Stimulated activated naive CD8-positive, alpha-beta T cell treated with anti-CD3 and anti-CD28 coated beads, Interleukin-15, Interleukin-2, amounts not matched to agents 100 U/mL and 50 U/mL, for 24 hours (primary cell): ENCODE measurements at places on chromosomes 6 and 20.
A peak's percentile ranks its signal among the peaks of the same experiment; 100 is the strongest.

- DNase-seq = no peak
These were observed 22.2 kb downstream of the RCAN2 start for GRCh38 chr6:46469021-46469420.

DNA sequence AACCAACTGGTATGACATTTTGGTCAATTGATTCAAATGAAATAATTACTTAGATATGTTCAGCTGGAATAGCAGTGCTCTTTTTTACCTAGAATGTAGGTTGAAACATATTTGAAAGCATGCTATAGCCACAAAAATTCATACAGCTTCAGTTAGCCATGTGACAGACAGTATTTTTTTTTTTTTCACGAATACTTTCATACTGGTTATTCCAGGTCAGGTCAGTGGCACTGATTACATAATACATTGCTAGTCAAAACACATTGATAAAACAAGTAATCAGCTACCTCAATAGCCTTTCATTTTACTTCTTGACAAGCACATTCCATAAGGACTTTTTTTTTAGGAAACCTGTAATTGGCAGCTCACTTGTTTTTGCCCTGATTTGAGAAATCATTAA is 222.6 kb downstream of the EYA4 start:
- no peak for DNase-seq

DNA sequence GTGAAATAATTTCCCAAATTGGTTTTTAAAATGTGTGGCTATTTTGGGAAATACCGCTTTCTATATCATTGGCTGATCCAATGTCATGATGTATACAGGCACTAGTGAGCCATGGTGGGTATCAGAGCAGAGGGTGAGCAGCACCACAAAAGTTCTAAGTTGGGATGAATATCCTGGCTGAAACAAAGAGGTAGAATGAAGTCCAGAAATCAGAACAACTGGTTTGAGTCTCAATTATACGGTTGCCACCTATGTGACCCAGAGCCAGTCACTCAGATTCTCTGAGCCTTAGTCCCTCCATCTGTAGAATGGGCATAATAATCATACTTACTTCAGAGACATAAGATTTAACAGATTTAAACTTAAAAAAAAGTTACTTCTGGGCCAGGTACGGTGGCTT is 172.3 kb downstream of the ZFP64 start:
- no peak for DNase-seq

DNA sequence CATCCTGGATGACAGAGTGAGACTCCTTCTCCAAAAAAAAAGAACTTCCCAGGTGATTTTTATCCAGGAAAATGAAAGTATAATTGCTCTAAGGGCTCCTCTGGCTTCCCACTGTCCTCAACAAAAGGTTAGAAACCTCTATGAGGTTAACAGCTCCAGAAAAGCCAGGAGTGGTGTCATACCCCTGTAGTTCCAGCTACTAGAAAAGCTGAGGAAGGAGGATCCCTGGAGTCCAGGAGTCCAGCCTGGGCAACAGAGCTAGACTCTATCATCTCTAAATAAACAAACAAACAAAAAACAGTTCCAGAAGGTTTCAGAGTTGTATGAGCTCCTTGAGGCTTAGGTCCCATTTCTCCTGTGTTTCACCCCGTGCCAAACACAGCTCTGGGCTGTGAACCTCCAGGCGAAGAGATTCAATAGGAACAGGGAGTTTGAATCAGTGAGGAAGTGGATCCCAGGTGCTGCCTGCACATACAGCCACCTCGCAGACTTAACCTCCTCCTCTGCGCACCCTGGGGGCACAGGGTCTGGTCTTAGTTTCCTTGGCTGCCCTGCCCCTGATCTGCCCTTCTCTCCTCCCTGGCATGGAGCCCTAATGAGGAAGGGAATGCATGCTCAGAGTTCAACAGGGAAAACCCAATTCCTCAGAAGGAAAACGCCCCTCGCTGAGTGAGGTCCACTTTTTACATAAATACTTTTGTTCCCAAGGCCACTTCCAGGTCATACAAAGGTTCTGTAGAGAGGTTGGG is 31.0 kb downstream of the ZC3H12D start:
- DNase-seq = no peak

DNA sequence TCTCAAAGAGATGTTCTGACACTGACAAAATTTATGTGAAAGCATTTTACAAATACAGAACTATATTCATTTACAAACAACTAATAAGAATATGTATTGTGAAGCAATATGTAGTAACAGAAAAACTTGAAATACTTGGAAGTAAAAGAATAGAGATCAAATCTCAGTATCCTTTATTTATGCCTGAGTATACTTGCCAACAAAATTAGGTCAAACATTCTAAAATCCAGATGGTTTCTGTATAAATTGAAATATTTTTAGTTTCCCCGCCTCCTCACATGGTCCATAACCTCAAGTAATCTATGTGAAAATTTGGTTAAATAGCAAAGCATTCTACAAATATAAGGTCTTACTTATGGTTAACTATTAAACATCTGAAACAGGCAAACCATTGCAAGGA is 545.4 kb downstream of the EYS start:
- DNase-seq = no peak

- DNase-seq = peak; percentile 68
These were observed 222.4 kb upstream of the JARID2 start for GRCh38 chr6:15023448-15023847.

GRCh38 chr6:39610221-39610620 is 115.0 kb downstream of the KIF6 start:
- no peak for DNase-seq

GRCh38 chr6:26538572-26538902 is 371 bp downstream of the HMGN4 start:
- DNase-seq = no peak

DNA sequence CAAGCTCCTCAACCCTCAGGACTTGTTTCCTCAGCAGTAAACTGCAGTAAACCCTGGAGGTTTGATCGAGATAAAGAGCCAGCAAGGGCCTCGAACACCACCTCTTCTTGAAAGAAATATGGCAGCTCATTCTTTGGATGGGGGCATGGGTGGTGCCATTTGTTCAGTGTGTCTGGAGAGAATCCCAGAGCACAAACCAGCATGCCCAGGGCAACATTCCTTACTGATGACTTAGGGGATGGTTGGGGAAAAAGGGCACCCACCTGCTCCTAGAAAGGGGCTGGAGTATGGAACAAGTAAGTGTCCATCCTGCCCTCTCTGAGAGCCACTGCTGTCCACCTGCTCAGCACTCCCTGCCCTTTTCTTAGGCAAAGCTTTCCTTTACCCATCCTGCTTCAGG is 31.3 kb upstream of the ZFAND3 start:
- no peak for DNase-seq

- DNase-seq = no peak
These were observed 82.7 kb upstream of the FOXC1 start for GRCh38 chr6:1527073-1527457.

DNA sequence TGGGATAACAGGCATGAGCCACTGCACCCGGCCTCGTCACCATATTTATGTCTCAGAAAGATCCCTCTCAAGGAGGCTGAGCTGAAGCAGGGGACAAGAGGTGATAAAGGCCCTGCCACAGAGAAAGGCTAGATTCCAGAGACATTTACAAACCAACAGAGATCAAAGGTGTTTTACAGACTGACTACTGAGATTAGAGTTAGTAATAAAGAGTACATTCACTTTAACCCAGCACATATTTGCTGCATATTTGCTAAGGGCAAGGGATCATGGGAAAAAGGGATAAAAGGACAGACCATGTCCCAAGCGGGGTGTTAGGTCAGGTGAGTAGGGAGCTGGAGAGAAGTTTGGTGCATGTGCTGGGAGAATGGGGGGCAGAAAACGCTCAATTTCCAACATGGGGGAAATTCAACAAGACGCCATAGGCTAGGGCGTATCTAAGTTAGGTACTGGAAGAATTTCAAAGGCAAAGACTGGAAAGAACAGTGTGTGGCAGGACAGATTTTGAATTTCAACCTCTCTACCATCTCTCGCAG is 43.8 kb upstream of the SEC63 start:
- no peak for DNase-seq

GRCh38 chr6:131917318-131917717 is 33.9 kb downstream of the CCN2 start:
- no peak for DNase-seq

DNA sequence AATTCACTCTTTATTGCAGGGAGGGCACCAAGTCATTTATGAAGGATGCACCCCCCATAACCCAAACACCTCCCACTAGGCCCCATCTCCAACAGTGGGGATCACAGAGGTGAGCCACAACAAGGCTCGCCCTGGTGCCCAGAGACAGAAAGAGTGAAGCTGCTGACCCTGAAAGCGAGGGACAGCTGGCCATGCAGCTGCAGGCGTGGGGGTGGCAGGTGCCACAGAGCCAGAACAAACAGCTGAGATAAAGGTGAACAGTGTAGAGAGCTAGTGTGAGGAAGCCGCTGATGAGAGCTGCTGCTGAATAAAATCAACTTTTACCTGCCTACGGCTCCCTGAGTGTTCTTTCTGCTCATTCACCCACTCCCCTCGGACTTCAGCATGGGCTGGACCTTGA is 18.8 kb upstream of the RGS17 start:
- DNase-seq = no peak

DNA sequence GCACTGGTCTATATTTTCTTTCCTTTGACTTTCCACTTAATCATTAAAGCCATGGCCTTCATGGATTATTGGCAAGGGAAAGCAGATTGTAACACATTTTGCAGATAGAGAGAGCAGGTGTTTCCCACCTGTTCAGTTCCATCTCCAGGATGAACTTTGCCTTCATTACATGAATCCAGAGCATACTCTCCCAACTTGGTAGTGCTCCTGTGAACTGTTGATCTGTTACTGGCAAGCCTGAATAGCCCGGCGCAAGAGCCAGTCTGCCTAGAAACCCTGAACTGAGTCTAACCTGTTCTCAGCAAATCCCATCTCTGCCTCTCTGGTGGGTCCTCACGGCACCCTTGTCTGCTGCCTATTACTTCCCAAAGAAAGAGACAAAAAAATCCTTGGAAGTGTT is 210.3 kb downstream of the PLCB1 start:
- DNase-seq = no peak

GRCh38 chr20:43022568-43022967 is 167.1 kb downstream of the PTPRT start:
- no peak for DNase-seq

DNA sequence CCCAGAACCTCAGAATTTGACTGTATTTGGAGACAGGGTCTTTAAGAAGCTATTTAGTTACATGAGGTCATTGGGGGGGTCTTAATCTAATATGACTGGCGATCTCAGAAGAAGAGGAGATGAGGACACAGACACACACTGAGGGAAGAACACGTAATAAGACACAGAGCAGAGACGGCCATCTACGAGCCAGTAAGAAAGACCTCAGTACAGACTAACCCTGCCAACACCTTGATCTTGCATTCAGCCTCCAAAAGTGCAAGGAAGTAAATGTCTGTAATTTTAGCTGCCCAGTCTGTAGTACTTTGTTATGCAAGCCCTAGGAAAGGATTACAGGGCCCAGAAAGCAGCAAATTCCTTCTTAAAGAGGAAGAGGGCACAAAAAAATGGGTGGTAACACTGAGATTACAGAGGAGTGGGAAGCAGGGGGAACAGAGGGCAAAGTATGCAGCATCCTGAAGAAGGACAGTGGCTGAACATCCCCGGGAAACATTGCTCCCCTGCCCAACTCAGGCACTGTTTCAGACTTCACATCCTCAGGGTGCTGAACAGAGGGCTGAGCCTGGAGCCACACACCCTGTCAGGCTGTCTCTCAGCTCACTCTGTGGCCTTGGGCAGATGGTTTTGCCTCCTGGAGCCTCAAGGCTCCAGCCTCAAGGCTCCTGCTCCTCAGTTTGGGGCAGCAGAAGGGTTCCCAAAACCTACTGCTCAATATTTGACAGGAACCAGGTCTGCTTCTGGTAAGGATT is 27.9 kb upstream of the SIRPG start:
- DNase-seq = no peak

- DNase-seq = no peak
These were observed 46.9 kb upstream of the POPDC3 start for GRCh38 chr6:105226598-105227294.

DNA sequence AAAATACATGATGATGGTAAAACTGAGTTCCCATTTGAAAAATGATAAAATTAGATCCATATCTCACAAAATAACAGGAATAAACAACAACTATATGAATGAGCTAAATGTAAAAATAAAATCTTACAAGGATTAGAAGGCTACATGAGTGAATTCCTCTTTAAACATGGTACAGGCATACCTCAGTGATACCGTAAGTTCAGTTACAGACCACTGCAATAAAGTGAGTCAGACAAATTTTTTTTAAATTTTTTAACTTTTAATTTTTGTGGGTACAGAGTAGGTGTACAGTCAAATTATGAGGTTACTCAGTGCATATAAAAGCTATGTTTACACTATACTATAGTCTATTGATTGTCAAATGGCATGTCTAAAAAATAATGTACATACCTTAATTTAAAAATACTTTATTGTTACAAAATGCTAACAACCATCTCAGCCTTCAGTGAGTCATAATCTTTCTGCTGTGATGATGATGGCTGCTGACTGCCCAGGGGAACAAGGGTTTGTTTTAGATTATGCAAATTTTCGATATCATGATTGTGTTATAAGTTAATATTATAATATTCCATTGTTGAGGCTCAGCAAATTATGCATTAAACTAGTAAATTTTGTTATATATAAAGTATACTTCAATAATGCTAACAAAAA is 222.8 kb upstream of the RUNX2 start:
- DNase-seq = no peak

GRCh38 chr6:137218473-137218916 is 690 bp downstream of the IFNGR1 start:
- peak; percentile 45 for DNase-seq

DNA sequence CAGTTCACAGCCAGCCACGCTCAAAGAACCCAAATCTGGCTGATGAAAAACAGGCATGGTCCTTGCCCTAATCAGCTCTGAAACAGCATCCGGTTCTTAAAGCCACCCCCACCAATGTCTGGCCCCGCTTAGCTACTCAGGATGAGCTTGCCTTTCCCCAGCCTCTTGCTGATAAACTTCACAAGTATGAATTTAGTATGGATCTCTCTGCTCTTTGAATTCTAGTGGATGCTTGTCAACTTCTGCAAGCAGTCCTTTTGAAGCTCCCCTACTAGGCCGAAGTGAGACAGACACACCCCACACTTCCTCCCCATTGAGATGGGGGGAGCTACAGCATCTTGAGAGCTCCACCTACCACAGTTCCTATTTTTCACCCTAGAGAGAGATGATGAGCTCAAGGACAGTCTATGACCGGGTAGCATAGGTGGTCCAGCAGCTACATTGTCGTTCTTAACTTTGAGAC is 36.7 kb downstream of the EBF4 start:
- peak; percentile 22 for DNase-seq

- no peak for DNase-seq
These were observed 91.7 kb downstream of the YTHDF1 start for GRCh38 chr20:63124092-63124781.

DNA sequence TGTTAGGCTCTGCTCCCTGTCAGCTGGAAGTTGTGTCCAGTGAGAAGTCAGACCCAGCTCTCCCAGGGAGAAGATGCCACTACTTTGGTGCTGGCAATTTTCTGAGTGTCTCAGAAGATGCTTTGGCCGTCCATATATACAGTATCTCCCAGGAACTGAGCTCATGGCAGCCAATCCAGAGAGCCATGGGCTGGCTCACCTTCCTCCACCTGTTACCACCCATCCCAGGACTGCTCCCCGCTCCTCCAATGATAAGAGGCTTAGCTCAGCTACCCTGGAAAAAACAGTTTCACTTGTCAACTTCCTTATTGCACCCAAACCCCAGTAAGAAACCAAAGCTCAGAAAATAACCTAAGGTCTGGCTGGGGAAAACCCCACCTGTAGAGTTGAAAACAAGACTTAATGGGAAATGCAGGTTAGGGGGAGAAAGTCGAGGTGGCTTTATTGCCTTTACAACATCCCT is at the start of gene BNIP5:
Gene BNIP5 (minus strand): TSS at position 110 of the 463 bp plus-strand sequence. CDS start 6,198 bp downstream, outside the sequence.
- no peak for DNase-seq

GRCh38 chr6:90098001-90098531 is 198.6 kb downstream of the BACH2 start:
- DNase-seq = no peak

- no peak for DNase-seq
These were observed 214.4 kb upstream of the PRND start for GRCh38 chr20:4507288-4507719.
